ENCODE measurements at places on chromosomes 2 and 18. TPM values are rescaled to one million over a fixed set of nuclear protein-coding genes. Genes with fewer than 3 reads are reported as not detected.

GREB1L gene
- 12.2 TPM for total RNA-seq

FBXO36 gene
- 3.8 TPM for total RNA-seq

HRH4 gene
- not detected for total RNA-seq

OR6B2 gene
- not detected for total RNA-seq

SPATA3 gene
- total RNA-seq: not detected

DUSP28 gene
- 5.6 TPM for total RNA-seq

NEU2 gene
- not detected for total RNA-seq

CXCR4 gene
- total RNA-seq: 1.3 TPM

IKZF2 gene
- total RNA-seq: 1.6 TPM

GULP1 gene
- 76.0 TPM for total RNA-seq

CDH19 gene
- total RNA-seq: not detected

SERPINB13 gene
- total RNA-seq: 0.07 TPM

ACOXL gene
- total RNA-seq: 5.5 TPM

CLHC1 gene
- 11.1 TPM for total RNA-seq

ERLEC1 gene
- 26.9 TPM for total RNA-seq

REG3G gene
- 0.86 TPM for total RNA-seq

NUP35 gene
- total RNA-seq: 33.4 TPM

CHRNG gene
- not detected for total RNA-seq

TTC31 gene
- 26.4 TPM for total RNA-seq

PAIP2B gene
- 5.9 TPM for total RNA-seq

FIGN gene
- not detected for total RNA-seq

PTH2R gene
- total RNA-seq: 0.12 TPM

RIF1 gene
- total RNA-seq: 48.0 TPM

COBLL1 gene
- total RNA-seq: 3.6 TPM

RTP5 gene
- not detected for total RNA-seq

GLI2 gene
- 3.4 TPM for total RNA-seq

ANKRD30BL gene
- not detected for total RNA-seq

TFCP2L1 gene
- total RNA-seq: 8.4 TPM

FAM237A gene
- total RNA-seq: not detected

SNED1 gene
- 9.6 TPM for total RNA-seq

TMEM200C gene
- total RNA-seq: not detected

NCL gene
- 1,077 TPM for total RNA-seq

DAPL1 gene
- not detected for total RNA-seq

UGT1A4 gene
- total RNA-seq: 0.12 TPM

TMEM247 gene
- total RNA-seq: not detected

DHRS9 gene
- total RNA-seq: 0.15 TPM

RAB6C gene
- total RNA-seq: not detected

LAMA1 gene
- 0.05 TPM for total RNA-seq

DYNAP gene
- not detected for total RNA-seq

CTNNA2 gene
- not detected for total RNA-seq

HS6ST1 gene
- total RNA-seq: 35.0 TPM

TMEM17 gene
- total RNA-seq: 3.2 TPM

SGPP2 gene
- total RNA-seq: 1.6 TPM

CDK15 gene
- not detected for total RNA-seq

RSAD2 gene
- not detected for total RNA-seq

UPP2 gene
- not detected for total RNA-seq

MERTK gene
- total RNA-seq: 5.7 TPM

PROC gene
- not detected for total RNA-seq

CPLX4 gene
- total RNA-seq: not detected

IL36RN gene
- not detected for total RNA-seq

XIRP2 gene
- total RNA-seq: not detected

LBX2 gene
- 10.1 TPM for total RNA-seq

IL18R1 gene
- total RNA-seq: 1.5 TPM

PPP1R1C gene
- 17.8 TPM for total RNA-seq

MC2R gene
- total RNA-seq: not detected

EML4 gene
- total RNA-seq: 53.5 TPM

M1AP gene
- total RNA-seq: 28.2 TPM

All from HCT116 (cell line).